Jurkat, Clone E6-1 (cell line): ENCODE measurements at places on chromosomes 4 and X.
A peak's percentile ranks its signal among the peaks of the same experiment; 100 is the strongest.

DNA sequence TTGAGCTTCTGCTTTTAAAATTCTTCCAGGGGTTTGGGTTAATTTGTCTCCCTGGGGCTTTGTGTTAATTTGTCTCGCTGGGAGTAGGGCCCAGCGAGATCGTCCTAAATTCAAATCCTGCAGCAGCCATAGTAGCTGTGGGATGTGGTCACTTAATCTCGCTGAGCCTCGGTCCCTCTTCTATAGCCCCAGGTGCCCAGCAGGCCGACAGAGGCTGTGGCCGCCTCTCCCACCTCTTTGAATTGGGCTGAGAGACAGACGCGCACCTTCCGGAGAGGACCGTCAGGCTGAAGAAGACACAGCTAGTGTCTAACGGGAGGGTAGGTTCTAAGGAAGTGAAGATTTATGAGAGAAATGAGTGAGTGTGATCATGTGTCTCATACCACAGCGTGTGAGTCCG lies 15.7 kb upstream of the WFS1 start:
- no peak for DNase-seq

GRCh38 chr4:53656421-53656981 lies 65.2 kb upstream of the LNX1 start:
- no peak for DNase-seq

DNA sequence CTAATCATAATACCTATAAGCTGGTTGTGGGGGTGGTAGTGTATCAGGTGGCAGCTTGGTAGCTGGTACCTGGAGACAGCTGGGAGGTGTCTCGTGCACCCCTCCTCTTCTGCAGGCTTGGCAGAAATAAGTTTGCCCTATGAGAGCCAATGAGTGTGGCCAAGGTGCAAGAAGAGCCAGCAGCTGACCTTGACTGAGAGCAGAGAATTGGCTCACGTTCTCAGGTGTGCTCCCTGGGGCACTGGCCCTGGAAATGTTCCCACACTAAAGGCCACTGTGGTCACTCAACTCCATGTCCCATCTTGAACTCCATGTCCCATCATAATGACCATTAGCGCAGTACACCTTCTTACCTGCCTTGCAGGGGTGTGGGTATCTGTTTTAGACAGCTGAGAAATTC lies 13.4 kb downstream of the TRMT44 start:
- DNase-seq, result no peak

GRCh38 chr4:19403786-19404370 lies 847.8 kb upstream of the SLIT2 start:
- no peak for DNase-seq

DNA sequence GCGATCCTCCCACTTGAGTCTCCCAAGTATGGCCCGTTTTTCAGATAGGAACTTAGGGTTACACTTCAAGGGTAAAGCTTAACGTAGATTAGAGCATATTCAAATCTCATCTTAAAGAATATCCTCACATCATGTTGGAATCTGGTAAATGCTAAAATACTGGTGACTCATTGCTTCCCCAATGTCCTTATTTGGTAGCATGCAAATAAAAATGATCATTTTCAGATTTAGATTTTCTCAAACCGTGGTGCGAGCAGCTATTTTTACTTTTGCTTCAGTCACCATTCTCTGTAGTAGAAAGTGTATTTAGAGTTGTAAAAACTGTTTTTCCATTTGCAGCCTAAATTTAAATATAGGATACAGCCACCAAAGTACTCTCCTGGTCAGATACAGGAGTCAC lies 101.5 kb upstream of the MAML3 start:
- no peak for DNase-seq

- DNase-seq, result peak; percentile 44
Measured at GRCh38 chr4:106266201-106266600, 49.8 kb downstream of the TBCK start.

GRCh38 chr4:17605236-17605635 lies 9.2 kb upstream of the MED28 start:
- DNase-seq, result no peak

- no peak for DNase-seq
Measured at GRCh38 chr4:110778521-110778920, 155.6 kb upstream of the PITX2 start.

DNA sequence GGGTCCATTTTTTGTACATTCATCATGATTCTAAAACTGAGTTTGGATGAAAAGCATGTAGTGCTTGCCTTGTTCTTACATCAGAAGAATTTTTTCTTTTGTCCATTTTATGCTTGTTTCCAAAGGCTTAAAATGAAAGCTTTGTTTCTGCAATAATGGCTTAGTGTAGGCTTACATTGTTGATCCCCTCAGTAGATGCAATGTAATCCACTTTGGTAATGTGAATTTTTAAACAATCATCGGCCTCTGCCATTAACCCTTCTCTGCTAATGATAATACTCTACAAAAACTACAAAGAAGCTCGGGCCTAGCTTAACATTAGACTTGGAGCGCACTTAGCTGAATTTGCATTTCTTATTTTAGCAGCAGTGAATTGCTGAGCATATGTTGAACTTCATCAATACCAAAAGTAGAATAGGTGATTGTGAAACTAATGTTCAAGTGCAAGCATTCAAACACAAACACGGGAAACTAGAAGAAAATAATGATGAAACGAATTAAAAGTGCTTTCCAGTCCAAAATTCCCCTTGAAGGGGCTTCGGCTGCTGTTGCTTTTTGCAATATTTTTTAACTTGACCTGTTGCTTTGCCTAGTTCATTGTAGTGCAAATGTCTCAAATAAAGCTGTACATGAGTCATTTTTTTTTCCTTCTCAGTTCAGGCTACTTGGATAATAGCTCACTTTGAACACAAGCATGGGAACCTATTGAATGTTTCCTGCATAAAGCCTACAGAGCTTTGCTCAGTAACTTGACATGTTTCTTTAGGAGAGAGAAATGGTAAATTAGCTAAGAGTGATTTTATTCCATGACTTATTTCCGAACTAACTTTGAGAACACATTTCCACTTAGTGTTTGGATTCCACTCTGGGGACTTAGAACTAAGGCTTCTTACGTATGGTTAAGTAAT lies 66.5 kb downstream of the SLIT2 start:
- no peak for DNase-seq

DNA sequence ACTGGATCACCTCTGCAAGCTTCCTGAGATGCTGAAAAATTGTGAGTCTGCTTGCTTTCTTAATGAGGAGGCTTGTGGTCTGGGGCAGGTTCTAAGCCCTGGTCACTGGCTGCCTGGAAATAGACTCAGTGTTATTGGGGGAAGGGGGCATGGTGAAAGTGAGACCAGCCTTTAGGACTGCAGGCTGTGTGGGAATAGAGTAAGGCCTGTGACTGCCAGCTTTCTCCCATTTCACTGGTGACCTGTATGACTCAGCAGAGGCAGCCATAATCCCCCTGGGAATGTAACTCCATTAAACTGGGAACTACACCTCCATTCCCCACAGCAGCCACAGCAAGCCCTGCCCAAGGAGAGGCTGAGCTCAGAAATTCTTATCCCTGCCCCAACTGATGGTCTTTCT lies 55.9 kb upstream of the IL15 start:
- no peak for DNase-seq

DNA sequence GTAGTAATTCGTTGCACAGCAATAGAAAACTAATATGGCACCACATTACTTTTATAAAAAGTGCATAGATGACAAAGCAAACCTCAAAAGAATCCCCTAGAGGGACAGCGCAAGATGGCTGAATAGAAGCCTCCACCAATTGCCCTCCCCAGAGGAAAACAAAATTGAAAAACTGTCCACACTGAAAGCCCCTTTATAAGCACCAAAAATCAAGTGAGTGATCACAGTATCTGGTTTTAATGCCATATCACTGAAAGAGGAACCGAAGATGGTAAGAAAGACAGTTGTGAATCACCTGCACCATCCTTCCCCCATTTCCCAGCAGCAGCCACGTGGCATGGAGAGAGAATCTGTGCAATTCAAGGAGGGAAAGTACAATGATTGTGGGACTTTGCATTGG lies 522.2 kb downstream of the GLUD2 start:
- DNase-seq, result no peak

- DNase-seq, result no peak
Measured at GRCh38 chrX:68942104-68942503, 113.3 kb downstream of the EFNB1 start.

- no peak for DNase-seq
Measured at GRCh38 chrX:31070057-31070468, 1.8 kb downstream of the FTHL17 start.

GRCh38 chr4:103664436-103665075 lies 55.2 kb downstream of the TACR3 start:
- DNase-seq, result no peak

- DNase-seq, result no peak
Measured at GRCh38 chr4:148539387-148539786, 97.2 kb upstream of the NR3C2 start.

GRCh38 chr4:137949746-137950145 lies 292.4 kb downstream of the SLC7A11 start:
- no peak for DNase-seq

DNA sequence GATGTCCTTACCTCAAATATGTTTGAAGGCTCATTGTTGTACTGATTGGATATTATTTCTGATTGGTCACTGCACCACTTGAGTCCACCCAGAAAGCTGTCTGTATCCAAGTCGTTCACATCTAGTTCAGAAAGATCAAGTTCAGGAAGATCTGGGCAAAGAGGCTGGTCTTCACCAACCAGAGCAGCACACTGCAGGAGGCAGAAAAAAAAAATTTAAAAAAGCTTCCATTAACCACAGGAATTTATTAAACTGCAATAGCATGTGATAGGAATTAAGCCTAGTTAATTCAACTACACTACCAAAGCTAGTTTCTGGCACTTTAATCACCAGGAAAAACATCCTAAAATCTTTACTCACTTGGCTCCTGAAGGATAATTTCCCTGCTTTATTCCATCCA lies 5.1 kb downstream of the PPARGC1A start:
- DNase-seq, result no peak
